ENCODE measurements at places on chromosomes 2 and 18.

DNA sequence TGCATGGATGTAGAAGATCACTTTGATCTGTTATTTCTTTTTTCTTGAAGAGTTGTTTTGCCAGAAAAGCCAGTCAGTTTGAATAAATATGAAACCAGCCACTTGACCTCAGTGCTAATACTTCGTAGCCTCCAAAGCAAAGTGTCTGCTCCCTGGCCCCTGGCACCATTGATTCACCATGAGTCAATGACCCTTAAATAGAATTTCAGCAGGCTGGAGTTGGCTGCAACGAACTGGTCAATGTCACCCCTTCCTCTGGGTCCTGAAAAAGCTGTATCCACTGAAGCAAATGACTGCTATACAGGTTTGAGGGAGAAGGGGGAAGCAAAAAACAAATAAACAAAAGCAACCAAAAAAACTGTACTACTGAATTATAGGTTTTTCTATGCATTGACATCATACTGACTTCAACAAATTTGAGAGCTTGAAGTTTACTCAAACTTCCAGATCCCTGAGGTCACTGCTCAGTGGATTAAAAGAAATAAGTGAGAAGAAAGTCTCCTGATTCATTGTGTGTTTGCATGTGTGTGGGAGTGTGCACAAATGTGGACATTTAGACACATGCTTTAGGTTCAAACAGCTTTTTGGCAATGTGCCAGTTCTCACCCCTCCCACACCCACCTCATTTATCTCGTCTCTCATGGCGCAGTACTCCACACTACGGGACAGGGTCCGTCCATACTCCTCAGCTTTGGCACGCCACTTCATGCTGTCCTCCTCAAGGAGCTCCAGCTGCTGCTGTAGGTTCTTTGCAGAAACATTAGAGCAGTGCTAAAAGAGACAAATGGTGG is 58.1 kb upstream of the TTN start:
- DNase-seq, result no peak

- no peak for DNase-seq
Measured at GRCh38 chr2:185338104-185338503, 400.5 kb upstream of the FSIP2 start.

DNA sequence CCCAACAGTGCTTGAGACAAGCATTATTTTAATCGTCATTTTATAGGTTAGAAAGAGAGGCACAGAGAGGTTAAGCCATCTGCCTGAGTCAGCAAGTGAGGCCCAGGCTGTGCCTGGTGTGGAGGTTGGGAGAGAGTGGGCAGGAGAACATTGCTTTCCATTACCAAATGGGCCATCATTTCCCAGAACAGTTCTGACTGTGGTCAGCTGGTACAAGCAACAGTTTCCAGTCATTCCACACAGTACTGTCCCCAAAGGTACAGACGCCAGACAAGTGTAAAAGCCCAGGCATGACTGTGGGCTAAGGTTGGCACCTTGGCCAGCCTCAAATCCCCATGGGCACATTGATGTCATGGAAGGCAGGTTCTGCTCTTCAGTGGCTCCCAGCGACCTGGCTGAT is 98.2 kb upstream of the LCLAT1 start:
- DNase-seq, result no peak

- DNase-seq, result no peak
Measured at GRCh38 chr18:21443776-21444464, 156.6 kb downstream of the ESCO1 start.

DNA sequence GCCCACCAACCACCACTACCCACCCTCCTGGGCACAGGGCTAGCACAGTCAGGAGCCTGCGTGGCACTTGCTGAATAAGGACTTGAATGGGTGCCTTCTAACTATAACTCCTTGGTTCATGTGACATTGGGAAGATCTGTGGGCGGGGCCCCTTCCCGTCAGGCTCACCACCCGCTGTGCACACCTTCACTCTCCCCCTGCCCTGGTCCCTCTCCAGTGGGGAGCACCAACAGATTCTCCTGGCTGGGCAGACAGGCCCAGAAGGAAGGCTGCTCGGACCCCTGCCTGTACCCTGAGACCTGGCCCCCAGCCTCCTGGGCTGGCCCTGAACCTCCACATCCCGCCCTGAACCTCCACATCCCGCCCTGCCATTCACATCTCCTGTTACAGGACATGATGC is 33.4 kb upstream of the POMC start:
- no peak for DNase-seq

DNA sequence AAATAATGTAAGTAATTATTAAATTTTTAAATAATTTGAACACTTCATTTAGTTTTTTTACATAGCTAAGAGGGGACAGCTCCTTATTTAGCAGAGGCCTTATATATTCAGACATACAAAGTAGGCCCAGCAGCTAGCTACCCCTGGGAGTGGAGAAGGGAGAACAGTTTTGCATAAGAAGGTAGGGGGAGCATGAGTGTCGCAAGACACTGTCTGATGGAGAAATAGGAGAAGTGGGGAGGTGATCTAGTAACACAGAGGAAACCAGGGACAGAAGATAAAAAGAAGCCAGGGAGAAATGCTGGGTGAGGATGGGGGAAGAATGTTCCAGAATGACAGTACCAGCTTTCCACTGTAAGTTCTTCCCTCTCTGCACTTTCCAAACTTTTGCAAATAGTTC is 16.0 kb upstream of the RGPD4 start:
- no peak for DNase-seq

DNA sequence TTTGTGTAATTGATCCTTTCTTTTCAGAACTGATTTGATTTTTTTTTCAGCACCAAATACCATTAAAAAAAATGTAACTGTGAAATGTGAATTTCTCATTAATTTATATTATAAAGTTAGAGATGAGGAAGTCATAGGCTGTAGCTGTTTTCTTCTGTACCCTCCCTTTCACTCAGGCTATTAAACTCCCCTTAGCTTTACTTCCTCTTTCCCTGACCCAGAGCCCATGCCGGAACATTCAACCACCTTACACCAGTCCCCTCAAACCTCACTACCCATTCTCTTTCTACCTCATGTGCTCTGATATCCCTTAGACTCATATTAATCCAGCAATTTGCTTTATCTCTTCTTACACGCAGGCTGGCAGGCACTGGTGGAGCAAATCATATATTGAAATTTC is 12.4 kb downstream of the GALNT5 start:
- no peak for DNase-seq

DNA sequence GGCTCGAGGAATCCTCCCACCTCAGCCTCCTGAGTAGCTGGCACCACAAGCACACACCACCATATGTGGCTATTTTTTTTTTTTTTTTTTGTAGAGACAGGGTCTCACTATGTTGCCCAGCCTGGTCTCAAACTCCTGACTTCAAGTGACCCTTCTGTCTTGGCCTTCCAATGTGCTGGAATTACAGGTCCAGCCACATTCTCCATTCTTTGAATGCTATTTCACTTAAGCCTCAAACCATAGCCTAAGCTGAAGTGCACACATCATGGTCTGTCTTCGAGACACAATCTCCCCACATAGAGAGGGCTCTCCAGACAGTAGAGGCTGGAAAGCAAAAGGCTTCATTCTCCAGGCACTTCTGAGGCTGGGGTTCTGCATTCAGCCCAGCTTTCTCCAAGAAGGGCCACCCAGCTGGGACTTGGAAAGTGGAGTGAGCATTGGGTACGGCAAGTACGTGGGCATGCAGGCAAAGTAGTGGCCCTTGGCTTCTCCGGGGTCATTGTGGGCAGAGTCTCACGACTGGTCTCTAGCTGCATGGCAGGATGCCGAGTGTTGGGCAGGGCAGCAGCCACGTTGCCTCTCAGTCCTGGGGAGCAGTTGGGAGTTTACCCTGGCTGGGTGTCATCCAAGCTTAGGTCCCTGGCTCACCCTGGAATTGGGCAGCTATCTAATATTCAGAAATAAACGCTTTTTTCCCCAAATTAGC is 78.2 kb upstream of the SMAD7 start:
- no peak for DNase-seq

DNA sequence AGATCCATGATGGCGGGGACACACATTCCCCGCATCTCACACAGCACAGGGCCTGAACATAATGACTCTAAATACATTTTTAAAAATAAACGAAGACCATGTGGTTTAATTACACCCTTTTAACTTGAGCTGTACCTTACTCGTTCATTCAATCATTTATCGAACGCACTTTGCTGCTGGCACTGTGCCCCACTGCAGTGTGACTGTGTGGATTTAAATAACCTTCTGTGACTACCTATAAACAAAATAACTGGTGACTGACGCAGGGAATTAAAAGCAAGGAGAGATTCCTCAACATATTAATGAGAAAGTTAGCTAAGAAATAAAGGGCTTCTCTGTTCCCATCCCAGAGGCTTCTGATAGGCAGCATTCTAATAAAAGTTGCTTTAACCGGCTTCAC is 10.9 kb upstream of the FZD7 start:
- peak; percentile 36 for DNase-seq

GRCh38 chr2:171902840-171903420 is 8.9 kb upstream of the SLC25A12 start:
- no peak for DNase-seq
